Activated CD4-positive, alpha-beta T cell treated with anti-CD3 and anti-CD28 coated beads for 4 hours (primary cell): ENCODE measurements at places on chromosomes 7 and 10.

DNA sequence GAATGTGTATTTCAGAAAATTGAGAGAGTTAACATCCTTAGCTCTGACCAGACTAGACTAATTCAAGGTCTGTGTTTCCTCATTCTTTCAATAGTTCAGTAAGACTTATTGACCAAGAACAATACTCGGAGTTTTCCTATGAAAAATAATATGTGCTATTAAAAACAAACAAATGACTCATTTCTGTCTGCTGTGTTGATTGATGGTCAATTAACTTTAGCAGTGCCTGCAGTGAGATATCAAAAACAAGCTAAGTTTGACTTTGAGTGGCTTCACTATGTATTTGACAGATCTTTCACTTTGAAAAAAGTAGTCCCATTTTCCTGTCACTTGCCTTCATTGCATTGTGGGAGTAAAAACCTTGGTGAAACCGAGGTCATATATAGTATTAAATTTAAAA is 91.0 kb downstream of the GNAT3 start:
- no peak for DNase-seq

- DNase-seq, result no peak
Measured at GRCh38 chr7:31466036-31466435, 47.9 kb upstream of the ITPRID1 start.

- DNase-seq, result no peak
Measured at GRCh38 chr10:106919871-106920282, 244.6 kb downstream of the SORCS1 start.

- DNase-seq, result no peak
Measured at GRCh38 chr7:36527549-36527913, 137.9 kb downstream of the ANLN start.

DNA sequence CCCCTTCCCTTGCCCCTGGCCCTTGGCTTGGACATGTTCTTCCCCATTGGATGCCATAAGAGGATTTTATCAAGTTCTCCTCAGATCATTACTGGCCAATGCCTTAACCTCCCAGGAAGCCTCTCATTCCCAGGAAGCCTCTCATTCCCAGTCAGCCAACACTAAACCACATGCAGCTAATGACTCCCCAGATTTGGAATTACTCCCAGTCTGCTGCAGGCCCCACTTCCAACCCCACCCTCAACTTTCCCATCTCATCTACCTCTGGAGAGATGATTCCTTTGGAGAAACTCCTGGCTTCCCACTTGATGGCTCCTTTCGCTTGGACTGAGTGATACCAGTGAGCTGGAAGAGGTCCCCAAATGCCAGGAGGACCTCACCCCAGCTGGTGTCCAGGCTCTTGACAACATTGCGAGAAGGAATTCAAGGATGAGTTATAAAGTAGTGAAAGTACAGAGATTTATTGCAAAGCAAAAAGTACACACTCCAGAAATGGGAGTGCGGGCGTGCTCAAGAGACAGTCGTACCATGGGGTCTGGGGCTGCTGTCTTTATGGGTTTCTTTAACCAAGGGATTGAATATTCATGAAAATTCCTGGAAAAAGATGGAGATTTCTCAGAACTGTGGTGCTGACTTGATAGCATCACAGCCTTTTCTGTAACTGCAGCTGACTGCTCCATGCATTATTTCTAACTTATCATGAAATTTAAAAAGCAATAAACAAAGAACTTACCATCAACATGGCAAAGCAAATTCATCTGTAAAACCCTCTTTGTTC is 117.2 kb upstream of the ADCY1 start:
- no peak for DNase-seq

GRCh38 chr10:14453593-14453992 is 122.9 kb upstream of the FRMD4A start:
- no peak for DNase-seq

GRCh38 chr10:62270020-62270419 is 1.4 kb upstream of the RTKN2 start:
- DNase-seq, result no peak

DNA sequence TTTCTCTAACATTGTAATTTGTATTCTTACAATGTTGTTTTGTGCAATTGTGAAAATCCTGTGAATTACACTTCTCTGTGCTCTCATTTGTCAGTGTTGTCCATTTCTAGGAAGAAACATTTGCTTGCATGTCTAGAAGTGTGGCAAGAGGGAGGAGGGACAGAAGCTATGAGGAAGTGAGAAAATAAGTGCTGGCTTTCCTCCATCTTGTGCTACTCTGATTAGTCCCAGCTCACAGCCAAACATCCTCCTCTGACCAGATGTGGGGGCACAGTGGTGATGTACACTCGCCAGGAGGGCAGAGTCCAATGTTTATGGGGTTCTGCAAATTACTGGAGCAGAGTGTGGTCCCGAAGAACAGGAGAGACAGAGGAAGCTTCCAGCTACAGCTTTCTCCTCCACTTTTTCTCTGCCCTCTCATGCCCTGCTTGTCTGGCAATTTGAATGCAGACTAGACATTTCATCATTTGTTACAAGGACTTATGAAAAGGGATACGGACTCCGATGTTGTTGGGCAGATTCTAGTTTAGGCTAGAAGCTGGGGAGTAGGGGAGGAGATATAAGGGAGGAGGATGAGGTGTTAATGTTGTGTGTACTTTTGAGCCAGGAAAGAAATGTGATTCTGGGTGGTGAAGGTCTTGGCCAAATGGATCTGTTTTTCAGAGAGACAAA is 131.0 kb upstream of the C1GALT1 start:
- no peak for DNase-seq

DNA sequence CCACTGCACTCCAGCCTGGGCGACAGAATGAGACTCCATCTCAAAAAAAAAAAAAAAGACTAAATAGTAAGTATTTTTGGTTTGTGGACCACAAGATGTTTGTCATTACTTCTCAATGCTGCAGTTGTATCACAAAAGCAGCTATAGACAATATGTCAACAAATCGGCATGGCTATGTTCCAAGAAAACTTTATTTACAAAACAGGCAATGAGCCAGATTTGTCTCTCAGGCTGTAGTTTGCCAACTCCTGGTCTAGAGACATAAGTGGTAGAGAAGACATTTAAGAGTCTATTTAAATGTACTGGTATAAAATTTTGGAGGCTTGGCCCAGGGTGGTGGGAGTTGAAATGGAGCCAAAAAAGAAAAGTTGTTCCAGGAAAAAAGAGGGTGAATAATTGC is 185.8 kb downstream of the SORCS1 start:
- DNase-seq, result no peak

DNA sequence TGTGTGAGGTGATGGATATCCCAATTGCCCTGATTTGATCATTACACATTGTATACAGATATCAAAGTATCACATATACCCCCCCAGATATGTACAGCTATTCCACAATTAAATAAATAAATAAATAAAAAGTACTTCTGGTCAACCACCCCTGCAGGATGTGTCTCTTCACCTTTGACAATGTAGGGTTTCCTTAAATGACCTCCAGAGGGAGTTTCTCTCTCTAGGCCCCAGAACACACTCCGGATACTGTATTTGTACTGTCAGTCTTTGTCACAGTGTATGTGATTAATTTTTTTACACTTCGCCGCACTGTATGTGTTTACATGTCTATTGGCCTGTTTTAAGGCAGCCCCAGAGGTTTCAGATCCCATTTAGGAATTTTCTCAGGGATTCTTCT is 123.6 kb downstream of the ADCYAP1R1 start:
- DNase-seq, result no peak

GRCh38 chr7:142784716-142785115 is 13.9 kb downstream of the PRSS2 start:
- DNase-seq, result no peak

- DNase-seq, result no peak
Measured at GRCh38 chr10:31028081-31028480, 3.6 kb downstream of the ZNF438 start.

- DNase-seq, result no peak
Measured at GRCh38 chr10:35336921-35337823, 863 bp downstream of the CCNY start.
